Mammary epithelial cell (primary cell): ENCODE measurements at places on chromosomes 7 and 10. TPM values are rescaled to one million over a fixed set of nuclear protein-coding genes. Genes with fewer than 3 reads are reported as not detected.

The IFIT1 gene
- total RNA-seq, result 0.80 and 1.2 TPM in 2 replicates

DNA sequence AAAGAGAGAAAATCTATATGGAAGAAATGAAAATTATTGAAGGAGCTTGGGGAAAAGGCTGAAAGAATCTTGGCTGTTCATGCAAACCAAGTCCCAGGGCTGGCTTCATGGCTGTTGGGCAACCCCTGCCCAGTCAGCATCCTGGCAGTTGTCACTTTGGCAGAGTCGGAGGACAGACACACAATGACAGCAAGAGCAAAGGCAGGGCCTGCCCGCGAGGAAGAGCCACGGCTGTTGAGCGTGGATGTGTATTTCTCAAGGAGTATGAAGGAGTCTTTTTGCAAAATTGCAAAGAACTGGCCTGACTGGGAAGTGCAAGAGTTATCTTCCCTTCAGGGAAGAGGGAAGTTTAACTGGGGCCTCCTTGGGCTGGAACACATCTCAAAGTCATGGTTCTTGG, 11.7 kb downstream of the PTPRE start:
- no peak for DNase-seq

DNA sequence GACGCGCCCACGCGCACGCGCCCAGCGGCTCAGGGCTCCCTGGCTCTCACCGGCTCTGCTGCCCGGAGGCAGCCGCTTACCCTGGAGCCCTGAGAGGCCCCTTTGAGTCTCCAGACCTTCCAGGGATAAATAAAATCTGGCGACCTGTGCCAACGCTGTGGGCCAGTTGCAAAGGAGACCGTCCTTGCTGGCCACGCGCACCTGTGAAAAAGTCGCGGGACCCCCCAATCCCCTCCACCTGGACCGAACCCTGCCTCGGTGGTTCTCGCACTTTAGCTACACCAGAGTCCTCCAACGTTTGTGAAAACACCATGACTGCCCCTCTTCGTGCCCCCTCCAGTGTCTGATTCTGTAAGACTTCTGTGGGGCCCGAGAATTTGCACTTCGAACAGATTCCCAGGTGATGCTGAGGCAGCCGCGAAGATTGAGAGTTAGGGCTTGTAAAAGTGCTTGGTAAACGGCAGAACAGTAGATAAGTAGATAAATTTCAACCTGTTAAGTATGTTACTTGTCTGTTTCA, 102.4 kb upstream of the SVIL start:
- DNase-seq, result no peak

- DNase-seq, result no peak
Measured at GRCh38 chr7:73903321-73904218, 42.6 kb downstream of the TMEM270 start.

- no peak for DNase-seq
Measured at GRCh38 chr10:110667620-110668343, 23.6 kb downstream of the RBM20 start.
